Muscle of leg (tissue), 16 donors: ENCODE measurements at places on chromosomes 3 and 15. TPM values are rescaled to one million over a fixed set of nuclear protein-coding genes. Genes with fewer than 3 reads are reported as not detected.

DNA sequence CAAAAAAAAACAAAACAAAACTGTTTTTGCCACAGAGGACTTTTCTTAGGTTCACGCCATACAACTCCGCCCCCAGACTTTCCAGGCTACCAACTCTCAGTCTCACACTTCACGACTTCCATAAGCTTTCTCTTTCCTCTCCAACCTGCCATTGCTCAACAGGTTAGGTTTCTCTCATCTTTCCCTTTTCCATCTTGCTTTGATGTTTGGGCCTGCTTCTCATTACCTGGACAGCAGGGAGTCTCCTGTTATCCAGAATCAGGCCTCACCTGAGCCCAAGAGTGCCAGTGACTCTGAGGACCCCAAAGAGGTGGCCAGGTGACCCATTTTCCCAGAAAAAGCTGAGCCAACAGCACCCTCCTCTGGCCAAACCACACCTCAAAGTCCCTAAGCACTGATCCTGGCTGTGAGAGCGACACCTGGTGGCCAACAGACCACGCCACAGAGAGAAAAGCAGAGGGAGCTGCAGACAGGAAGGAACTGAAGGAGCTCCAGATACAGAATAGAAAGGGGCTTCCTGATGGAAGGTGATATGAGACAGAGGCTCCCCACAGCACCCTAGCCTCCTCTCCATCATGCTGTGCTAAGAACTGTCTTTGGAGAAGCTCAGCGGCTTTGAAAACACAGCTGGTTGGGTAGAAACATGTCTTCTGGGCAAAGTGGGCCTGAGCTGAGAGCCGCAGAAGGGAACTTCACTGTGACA, 4.0 kb downstream of the CCDC51 start:
- DNase-seq: peak; percentile 88

DNA sequence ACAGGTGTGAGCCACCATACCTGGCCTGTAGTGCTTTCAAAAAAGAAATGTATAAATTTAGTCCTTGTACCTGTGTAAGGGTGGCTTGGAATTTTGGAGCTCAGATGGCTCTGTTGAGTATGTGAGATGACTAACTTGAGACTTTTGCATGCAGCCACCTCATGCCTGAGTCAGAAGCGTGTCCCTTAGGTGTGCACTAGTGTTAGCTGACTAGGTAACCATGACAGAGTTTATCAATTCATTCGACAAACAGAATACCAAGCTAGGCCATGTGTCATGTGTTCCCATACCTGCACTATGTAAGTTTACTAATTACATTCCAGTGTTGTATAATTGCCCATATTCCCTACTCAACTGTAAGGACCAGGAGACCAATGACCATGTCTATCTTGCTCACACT, 4.0 kb upstream of the ZNF639 start:
- no peak for DNase-seq

- DNase-seq: no peak
Measured at GRCh38 chr3:191502583-191502982, 41.6 kb downstream of the PYDC2 start.

DNA sequence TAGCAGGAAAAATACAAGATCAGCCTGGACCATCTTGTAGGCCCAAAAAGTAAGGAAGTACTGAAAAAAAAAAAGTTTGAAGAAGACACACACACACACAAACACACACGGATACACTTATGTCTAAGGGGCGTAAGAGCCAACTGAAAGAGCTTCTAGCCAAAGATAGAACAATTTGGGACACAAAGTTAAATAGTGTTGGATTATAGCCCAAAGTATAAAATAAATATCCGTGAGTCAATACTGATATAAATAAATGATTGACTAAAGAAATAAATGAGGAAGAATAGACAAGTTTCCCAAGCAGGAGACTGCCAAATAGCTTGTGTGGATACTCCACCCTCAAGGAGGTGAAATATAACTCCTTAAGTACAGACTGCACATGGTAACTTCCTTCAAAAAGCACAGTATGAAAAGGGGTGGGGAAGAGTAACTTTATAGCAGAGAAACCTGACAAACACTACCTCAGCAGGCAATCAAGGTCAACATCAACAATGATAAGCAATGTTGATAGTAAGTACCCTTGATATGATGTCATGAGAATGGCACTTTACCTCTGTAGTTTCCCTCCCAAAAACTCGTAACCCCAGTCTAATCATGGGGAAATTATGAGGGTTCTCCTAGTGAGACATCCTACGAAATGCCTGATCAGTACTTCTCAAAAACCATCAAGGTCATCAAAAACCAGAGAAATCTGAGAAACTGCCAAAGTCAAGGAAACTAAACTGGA, 187.3 kb upstream of the ATP11B start:
- DNase-seq: no peak

DNA sequence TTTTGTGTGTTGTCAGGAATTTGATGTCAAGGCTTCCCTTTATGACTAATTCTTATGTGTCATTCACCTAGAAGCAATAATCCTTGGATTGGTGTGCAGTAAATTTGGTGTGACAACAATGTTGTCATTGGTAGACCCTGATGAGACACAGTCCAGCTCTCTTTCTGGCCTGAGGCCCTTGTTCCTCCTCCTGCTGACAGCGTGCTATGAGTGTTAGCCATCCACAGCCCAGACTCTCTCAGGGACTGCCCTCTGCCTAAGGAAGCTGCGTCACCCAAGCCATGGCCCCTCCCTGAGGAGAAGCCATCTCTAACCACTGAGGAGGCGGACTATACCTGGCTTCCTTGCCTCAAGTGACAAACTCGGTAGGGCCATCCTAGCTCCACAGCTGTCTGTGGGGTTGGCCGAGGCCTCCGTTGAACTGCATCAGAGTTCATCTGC, 13.3 kb upstream of the TM4SF1 start:
- no peak for DNase-seq

GRCh38 chr3:46989146-46989810, 9.8 kb downstream of the NBEAL2 start:
- DNase-seq: no peak

- no peak for DNase-seq
Measured at GRCh38 chr3:61451841-61452240, 109.5 kb upstream of the PTPRG start.

DNA sequence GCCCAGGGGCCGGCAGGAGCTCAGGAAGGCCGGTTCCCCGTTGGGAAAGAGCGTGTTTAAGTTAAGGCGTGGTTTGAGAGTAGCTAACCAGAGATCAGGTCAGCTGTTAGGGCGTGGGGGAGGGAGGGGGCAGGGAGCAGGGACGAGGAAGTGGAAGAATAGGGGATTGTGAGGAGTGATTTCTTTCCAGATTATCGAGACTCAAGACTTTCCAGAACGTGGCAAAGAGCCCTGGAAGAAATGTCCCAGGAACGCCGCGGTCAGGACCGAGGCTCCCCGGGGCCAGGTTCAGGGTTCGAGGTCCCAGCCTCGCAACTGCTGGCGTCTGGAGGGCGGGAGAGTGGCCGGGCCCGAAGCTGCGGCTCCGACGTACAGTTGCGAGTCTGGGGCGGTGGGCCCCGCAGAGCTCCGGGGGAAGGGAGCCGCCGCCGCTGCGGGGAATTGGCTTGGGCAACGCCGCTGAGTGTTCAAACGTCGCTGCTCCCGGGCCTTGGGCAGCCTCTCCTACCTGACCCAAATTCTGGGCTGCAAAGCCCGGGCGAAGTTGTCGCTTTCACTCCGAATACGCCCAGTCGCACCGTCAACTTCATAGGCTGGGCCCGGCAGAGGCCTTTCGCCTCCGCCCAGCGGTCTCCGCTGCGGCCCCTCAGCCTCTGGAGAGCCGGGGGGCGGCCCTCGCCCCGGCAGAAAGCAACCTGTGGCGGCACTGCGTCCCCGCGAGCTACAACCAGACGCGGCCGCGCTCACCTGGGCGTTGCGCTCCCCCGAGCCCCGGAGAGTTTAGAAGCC, 9.5 kb downstream of the ISL2 start:
- DNase-seq: peak; percentile 28

- peak; percentile 46 for DNase-seq
Measured at GRCh38 chr3:101039285-101039684, 46.1 kb upstream of the ABI3BP start.

SYNM gene
- polyA plus RNA-seq: 32.0 TPM

TRPM1 gene
- polyA plus RNA-seq: 0.71 TPM

GOLGA6D gene
- 0.89 TPM for polyA plus RNA-seq
